ENCODE measurements at places on chromosomes 5 and 9.
A peak's percentile ranks its signal among the peaks of the same experiment; 100 is the strongest.

GRCh38 chr5:1834022-1834551 lies 32.9 kb downstream of the NDUFS6 start:
- DNase-seq, result no peak

- no peak for DNase-seq
These were observed 32.9 kb downstream of the ACER2 start for GRCh38 chr9:19441730-19442129.

- DNase-seq, result peak; percentile 41
These were observed 129.6 kb upstream of the CNTLN start for GRCh38 chr9:17005056-17005823.

DNA sequence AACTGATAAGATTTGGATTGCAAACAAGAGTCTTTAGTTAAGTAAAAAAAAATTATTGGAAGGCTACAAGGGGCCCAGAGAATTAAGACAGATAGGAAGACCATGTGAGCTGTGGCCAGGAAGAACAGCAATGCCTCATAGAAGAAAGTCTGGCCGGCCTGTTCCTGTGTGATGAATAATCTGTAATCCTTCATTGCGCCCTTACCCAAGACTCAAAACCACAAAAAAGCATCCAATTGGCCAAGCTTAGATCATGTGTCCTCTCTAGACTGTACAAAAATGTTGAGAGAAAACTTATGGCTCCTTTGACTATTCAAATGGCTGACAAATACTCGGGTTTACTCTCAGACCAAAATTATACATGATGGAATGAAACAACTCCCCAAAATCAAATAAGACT lies 1383.5 kb downstream of the PTPRD start:
- DNase-seq, result no peak

All from dermis microvascular lymphatic vessel endothelial cell (primary cell).